Airway epithelial cell (primary cell): ENCODE measurements at places on chromosomes 16 and 17. TPM values are rescaled to one million over a fixed set of nuclear protein-coding genes. Genes with fewer than 3 reads are reported as not detected.

NHLRC4 gene
- 0.28 TPM in 1 of 2 replicates, not detected in the other for total RNA-seq

CD300C gene
- not detected in 2 replicates for total RNA-seq

HSD17B2 gene
- total RNA-seq = 0.49 and 8.4 TPM in 2 replicates

HS3ST3A1 gene
- total RNA-seq = 2.5 and 3.3 TPM in 2 replicates

SYNGR3 gene
- total RNA-seq = 2.1 and 5.4 TPM in 2 replicates

KRT31 gene
- 0.05 and 0.28 TPM in 2 replicates for total RNA-seq

MAP2K3 gene
- 23.6 and 34.6 TPM in 2 replicates for total RNA-seq

CNGB1 gene
- 0.65 and 1.2 TPM in 2 replicates for total RNA-seq

BIRC5 gene
- 49.4 and 52.2 TPM in 2 replicates for total RNA-seq

TIGD7 gene
- 1.5 TPM in 2 replicates for total RNA-seq

CHRNB1 gene
- 10.9 and 11.0 TPM in 2 replicates for total RNA-seq

ESRP2 gene
- 55.9 and 76.4 TPM in 2 replicates for total RNA-seq

SLFN12L gene
- total RNA-seq = 0.88 TPM in 1 of 2 replicates, not detected in the other

MYH3 gene
- total RNA-seq = 0.35 and 0.42 TPM in 2 replicates

KRT24 gene
- 1.5 and 2.5 TPM in 2 replicates for total RNA-seq

SLC13A2 gene
- not detected in 2 replicates for total RNA-seq

FOXO3B gene
- 2.8 and 5.9 TPM in 2 replicates for total RNA-seq

QRICH2 gene
- 0.78 and 1.3 TPM in 2 replicates for total RNA-seq

SOX8 gene
- total RNA-seq = not detected in 2 replicates

YWHAE gene
- 901 and 1,033 TPM in 2 replicates for total RNA-seq

NOD2 gene
- total RNA-seq = 4.8 and 5.6 TPM in 2 replicates

GLIS2 gene
- 2.1 and 3.2 TPM in 2 replicates for total RNA-seq

SLC13A5 gene
- total RNA-seq = 0.49 TPM in 1 of 2 replicates, not detected in the other

TTLL6 gene
- total RNA-seq = not detected in 2 replicates

UTS2R gene
- not detected in 2 replicates for total RNA-seq

CTRB1 gene
- total RNA-seq = not detected in 2 replicates

SLX4 gene
- 4.5 and 5.3 TPM in 2 replicates for total RNA-seq

CLDN9 gene
- total RNA-seq = 0.49 TPM in 1 of 2 replicates, not detected in the other

ZSCAN10 gene
- not detected in 2 replicates for total RNA-seq

TXNL4B gene
- 6.7 and 7.2 TPM in 2 replicates for total RNA-seq

AOC2 gene
- total RNA-seq = 0.14 and 0.92 TPM in 2 replicates

MT1G gene
- 1.1 TPM in 1 of 2 replicates, not detected in the other for total RNA-seq

LCAT gene
- total RNA-seq = 3.4 and 7.1 TPM in 2 replicates

FBXO39 gene
- total RNA-seq = 0.07 TPM in 1 of 2 replicates, not detected in the other

SALL1 gene
- total RNA-seq = 0.09 TPM in 1 of 2 replicates, not detected in the other

KCNJ12 gene
- 0.07 TPM in 1 of 2 replicates, not detected in the other for total RNA-seq

KRT28 gene
- not detected in 2 replicates for total RNA-seq

OTOA gene
- not detected in 2 replicates for total RNA-seq

CA4 gene
- total RNA-seq = not detected in 2 replicates

OR1F1 gene
- 0.78 TPM in 1 of 2 replicates, not detected in the other for total RNA-seq

EMC6 gene
- 17.0 and 33.9 TPM in 2 replicates for total RNA-seq

PLCD3 gene
- total RNA-seq = 83.4 and 121 TPM in 2 replicates

TPSD1 gene
- total RNA-seq = not detected in 2 replicates

PYDC1 gene
- not detected in 2 replicates for total RNA-seq

CHST4 gene
- total RNA-seq = not detected in 2 replicates

TEKT3 gene
- total RNA-seq = not detected in 2 replicates

VAT1L gene
- 0.33 and 0.63 TPM in 2 replicates for total RNA-seq

GCGR gene
- total RNA-seq = not detected in 2 replicates

CCL14 gene
- total RNA-seq = not detected in 2 replicates

KRTAP3-2 gene
- total RNA-seq = not detected in 2 replicates

MYH1 gene
- total RNA-seq = not detected in 2 replicates

ASIC2 gene
- total RNA-seq = not detected in 2 replicates
